ENCODE measurements at places on chromosomes 4 and X.

- DNase-seq: no peak
These were observed 66.5 kb downstream of the CHRNA9 start for GRCh38 chr4:40401631-40402030.

- no peak for DNase-seq
These were observed 33.0 kb downstream of the GYPB start for GRCh38 chr4:143986180-143986579.

- DNase-seq: no peak
These were observed 453.0 kb downstream of the PCDH11X start for GRCh38 chrX:92232182-92232581.

GRCh38 chrX:108516184-108516583 lies 76.5 kb downstream of the COL4A5 start:
- DNase-seq: no peak

- DNase-seq: no peak
These were observed 129.6 kb upstream of the HCCS start for GRCh38 chrX:10981506-10981905.

- no peak for DNase-seq
These were observed at the start of gene BEX5 for GRCh38 chrX:102155806-102156179. Gene BEX5 (minus strand): TSS chrX:102155977. CDS start chrX:102154265, 1,712 bp downstream.

DNA sequence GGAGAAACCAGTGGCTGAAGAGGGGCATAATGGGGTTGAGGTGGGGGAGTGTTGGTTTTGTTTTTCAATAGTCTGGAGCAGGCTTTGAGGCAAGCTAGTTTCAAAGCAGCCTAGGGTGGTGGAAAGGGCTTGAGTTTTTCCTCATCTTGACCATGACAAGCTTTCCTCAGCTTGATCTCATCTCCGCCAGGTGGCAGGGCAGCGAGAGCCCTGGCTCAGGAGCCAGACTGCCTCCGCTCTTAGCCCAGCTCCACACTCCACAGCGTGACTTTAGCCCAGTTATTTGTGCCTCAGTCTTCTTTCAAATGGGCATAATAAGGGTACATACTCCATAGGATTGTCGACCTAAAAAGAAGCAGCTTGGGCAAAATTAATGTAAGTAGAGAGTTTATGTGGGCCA lies 29.9 kb upstream of the SOWAHD start:
- DNase-seq: no peak

GRCh38 chrX:125694171-125694570 lies 374.5 kb downstream of the TEX13C start:
- DNase-seq: no peak

DNA sequence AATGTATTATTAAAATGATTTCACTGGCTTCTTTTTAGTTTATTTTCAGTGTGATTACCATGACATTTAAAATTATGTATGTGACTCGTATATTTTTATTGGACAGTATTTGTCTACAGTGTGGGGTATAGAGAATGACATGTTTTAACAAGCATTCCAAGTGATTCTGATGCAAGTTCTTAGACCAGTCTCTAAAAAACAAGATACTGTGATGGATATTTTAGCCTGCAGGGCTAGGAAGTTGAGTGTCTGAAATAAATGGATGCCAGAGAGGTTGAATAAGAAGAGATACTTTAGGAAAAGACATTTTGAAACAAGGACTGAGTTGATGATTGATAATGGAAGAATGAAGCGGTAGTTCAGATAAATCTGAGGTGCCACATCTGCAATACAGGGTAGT lies 3.5 kb upstream of the MAD2L1 start:
- DNase-seq: no peak

DNA sequence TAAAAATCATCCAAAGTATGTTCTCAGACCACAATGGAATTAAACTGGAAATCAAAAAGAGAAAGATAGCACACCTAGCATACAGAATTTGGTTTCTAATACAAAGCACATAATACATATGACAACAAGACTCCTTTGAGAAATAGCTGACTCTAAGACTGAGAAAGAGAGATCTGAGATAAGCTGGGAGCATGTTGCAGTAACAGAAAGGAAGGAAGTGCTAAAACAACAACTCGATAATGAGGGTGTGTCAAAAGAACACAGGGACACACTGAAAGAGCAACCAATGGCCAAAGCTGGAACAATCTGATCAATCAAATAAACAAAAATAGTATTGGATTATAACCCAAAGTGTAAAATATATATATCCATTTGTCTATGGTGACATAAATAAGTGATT lies 586.6 kb downstream of the C4orf33 start:
- no peak for DNase-seq

Data from memory B cell (primary cell).